Activated CD8-positive, alpha-beta T cell treated with anti-CD3 and anti-CD28 coated beads for 36 hours (primary cell): ENCODE measurements at places on chromosomes 13 and 19. TPM values are rescaled to one million over a fixed set of nuclear protein-coding genes. Genes with fewer than 3 reads are reported as not detected.
A peak's percentile ranks its signal among the peaks of the same experiment; 100 is the strongest.

GRCh38 chr19:10871711-10872545, 575 bp downstream of the CARM1 start:
- H3K4me3 ChIP-seq = peak overlapping the region; percentile 76
- DNase-seq = peak; percentile 52
- H3K36me3 ChIP-seq = peaks cover 6% of the 10 kb centered on the region
- peak overlapping the region; percentile 87 for H3K27ac ChIP-seq

- H3K36me3 ChIP-seq = no peaks in the 10 kb centered on the region
- H3K4me3 ChIP-seq = no peak within 1 kb of the TSS
- no peak within 1 kb of the TSS for H3K27ac ChIP-seq
- peaks cover 5% of the 10 kb centered on the region for H3K4me1 ChIP-seq
- H3K27me3 ChIP-seq = peaks cover 30% of the 10 kb centered on the region
- DNase-seq = peak; percentile 6
Observed at GRCh38 chr13:77918391-77919245, at the start of gene EDNRB. TSS of gene EDNRB (minus strand) at chr13:77918831. CDS start at chr13:77918573, 258 bp downstream.

GRCh38 chr13:112777637-112778406, 88.0 kb downstream of the ATP11A start:
- DNase-seq = no peak
- H3K27ac ChIP-seq = no peak overlapping the region
- H3K27me3 ChIP-seq = no peaks in the 10 kb centered on the region
- peaks cover 2% of the 10 kb centered on the region for H3K4me1 ChIP-seq
- no peaks in the 10 kb centered on the region for H3K36me3 ChIP-seq
- H3K4me3 ChIP-seq = no peak overlapping the region

GPC6 gene
- not detected for total RNA-seq

GRCh38 chr13:98977568-98978265, at the start of gene DOCK9:
TSS of gene DOCK9 (minus strand) at chr13:98978064. CDS start at chr13:98977909, 155 bp downstream.
- no peaks in the 10 kb centered on the region for H3K27me3 ChIP-seq
- no peak within 1 kb of the TSS for H3K4me3 ChIP-seq
- H3K4me1 ChIP-seq = peaks cover 78% of the 10 kb centered on the region
- DNase-seq = no peak

DNA sequence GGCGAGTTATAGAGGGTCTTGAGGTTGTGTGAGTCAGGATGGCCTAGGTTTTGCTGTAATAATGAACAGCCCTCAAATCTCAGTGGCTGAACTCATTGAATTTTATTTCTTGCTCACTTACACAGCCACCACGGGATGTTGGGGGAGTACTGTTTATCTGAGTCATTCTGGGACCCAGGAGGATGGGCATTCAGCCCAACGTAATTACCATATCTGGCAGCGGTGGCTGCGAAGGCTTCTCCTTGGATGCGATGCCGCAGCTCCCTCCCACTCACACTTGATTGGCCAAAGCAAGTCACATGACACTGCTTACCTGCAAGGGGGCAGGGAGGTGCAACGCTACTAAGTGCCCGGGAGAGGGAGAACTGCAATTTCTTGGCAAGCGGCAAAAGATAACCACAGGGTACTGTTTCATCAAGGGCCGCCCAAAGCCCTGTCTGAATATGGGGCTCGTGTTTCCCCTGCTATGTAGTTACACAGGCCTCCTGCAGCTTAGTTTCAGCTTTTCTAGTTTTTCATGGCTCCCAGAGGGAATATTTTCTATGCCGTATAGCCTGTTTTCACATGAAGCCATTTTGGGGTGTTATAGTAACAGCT, 19.9 kb downstream of the ZSWIM9 start:
- peaks cover 24% of the 10 kb centered on the region for H3K36me3 ChIP-seq
- H3K27ac ChIP-seq = peak overlapping the region; percentile 32
- H3K4me1 ChIP-seq = peaks cover 11% of the 10 kb centered on the region
- DNase-seq = peak; percentile 83
- H3K27me3 ChIP-seq = no peaks in the 10 kb centered on the region

- no peak for DNase-seq
- peaks cover 11% of the 10 kb centered on the region for H3K36me3 ChIP-seq
- no peak overlapping the region for H3K4me3 ChIP-seq
- H3K4me1 ChIP-seq = no peaks in the 10 kb centered on the region
- H3K27ac ChIP-seq = no peak overlapping the region
Observed at GRCh38 chr19:33472691-33473652, 48.6 kb downstream of the PEPD start.
